GM18507 (cell line): ENCODE measurements at places on chromosomes 7 and 10.

GRCh38 chr10:62093863-62094291, 174.8 kb downstream of the RTKN2 start:
- no peak for DNase-seq

- no peak for DNase-seq
Observed at GRCh38 chr10:77306666-77307065, 330.9 kb downstream of the KCNMA1 start.

DNA sequence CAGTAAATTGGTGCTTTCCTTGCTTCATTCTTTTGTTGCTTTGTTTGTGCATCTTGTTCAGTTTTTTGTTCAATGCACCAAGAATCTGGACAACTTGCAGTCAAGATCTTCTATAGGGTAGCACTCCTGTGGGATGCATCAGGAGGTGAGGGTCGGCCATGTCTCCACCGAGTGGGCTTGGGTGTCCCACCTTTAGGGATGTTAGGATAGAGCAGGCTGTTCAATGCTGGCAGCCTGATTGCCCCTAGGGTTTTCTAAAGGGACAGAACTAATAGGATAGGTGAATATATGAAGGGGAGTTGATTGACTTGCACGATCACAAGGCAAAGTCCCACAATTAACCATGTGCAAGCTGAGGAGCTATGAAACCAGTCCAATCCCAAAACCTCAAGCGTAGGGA, 109.9 kb downstream of the GLRX3 start:
- no peak for DNase-seq

- DNase-seq = no peak
Observed at GRCh38 chr7:85823396-85824080, 636.7 kb upstream of the SEMA3D start.

DNA sequence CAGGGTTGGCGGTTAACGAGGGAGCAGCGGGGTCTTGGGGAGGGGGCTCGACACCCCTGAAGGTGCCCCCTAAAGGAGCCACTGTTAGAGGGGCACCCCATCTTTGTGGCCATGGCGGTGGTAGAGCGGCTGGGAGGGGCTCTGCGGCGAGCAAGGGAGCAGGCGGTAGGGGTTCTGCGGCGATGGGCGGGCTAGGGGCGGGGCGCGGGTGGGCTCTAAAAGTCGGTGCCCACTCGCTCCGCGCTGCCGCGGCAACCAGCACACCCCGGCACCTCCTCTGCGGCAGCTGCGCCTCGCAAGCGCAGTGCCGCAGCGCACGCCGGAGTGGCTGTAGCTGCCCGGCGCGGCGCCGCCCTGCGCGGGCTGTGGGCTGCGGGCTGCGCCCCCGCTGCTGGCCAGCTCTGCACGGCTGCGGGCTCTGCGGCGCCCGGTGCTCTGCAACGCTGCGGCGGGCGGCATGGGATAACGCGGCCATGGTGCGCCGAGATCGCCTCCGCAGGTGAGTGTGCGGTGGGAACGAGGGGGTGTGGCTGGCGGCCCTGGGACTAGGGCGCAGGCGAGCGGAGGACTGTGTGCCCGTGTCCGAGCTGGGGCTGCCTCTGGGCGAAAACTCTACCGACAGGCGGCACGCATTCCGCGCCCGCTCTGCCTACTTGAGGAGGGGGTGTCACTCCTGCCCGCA, at the start of gene MEST:
MEST (plus strand) TSS at position 245 of the 682 bp plus-strand sequence; CDS start at position 474, 229 bp downstream.
- DNase-seq = no peak

DNA sequence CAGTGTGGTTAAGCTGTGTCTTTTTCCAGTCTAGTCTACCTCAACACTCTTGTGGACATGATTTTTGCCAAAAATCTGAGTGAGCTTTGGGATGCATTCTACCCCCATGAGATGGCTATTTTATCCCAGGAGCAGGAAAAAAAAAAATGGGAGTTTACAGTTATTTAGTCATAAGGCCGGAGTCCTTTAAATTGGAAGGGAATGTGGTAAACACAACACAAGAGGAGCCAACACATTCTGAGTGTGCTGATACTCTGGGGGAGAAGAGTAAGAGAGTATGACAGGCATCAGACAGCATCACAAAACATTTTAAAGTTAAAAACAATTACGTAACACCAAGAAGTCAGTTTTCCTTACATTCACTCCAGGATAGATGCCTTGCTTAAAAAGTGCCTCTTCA, 46.1 kb downstream of the C1GALT1 start:
- no peak for DNase-seq

- DNase-seq = no peak
Observed at GRCh38 chr10:125015356-125015944, 73.5 kb downstream of the ZRANB1 start.

DNA sequence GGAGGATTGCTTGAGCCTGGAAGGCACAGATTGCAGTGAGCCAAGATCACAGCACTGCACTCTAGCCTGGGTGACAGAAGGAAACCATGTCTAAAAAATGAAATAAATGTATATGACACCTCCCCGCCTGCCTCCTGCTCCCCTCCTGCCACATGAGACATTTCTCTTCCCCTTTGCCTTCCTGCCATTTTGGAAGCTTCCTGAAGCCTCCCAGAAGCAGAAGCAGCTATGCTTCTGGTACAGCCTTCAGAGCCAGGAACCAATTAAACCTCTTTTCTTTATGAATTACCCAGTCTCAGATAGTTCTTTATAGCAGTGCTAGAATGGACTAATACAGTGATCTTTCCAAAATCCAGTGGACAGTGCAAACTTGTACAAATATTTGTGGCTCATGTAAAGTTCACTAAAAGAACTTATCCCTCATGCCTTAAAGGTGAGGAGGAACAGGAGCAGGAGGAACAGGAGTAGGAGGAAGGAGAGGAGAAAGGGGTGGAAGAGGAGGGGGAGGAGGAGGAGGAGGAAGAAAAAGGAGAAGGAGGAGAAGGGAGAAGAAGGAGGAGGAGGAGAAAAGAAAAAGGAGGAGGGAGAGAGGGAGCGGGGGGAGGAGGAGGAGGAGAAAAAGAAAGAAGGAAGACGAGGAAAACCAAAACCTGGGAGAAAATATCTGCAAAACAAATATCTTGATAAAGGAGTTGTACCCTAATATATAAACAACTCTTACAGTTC, 2.8 kb upstream of the ABI1 start:
- no peak for DNase-seq

- no peak for DNase-seq
Observed at GRCh38 chr7:66453340-66453739, 175.3 kb upstream of the KCTD7 start.

DNA sequence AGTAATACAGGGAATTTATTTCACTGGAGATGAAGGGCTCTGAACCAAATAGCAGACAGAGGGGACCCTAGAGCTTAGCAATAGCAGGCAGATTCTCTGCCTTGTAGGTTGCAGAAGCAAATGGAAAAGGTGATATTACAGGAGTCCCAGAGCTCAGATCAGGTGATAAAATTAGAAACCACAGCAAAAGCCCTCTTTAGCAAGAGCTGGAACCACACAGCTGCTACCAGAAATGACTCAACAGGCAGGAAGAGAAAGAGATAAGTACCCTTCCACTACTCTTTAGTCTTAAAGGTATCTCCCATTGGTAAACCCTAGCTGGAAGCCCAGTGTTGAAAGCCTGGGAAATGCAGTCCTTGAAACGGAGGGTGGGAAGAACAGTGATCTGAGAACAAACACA, 535.6 kb upstream of the GHITM start:
- DNase-seq = no peak

- DNase-seq = no peak
Observed at GRCh38 chr7:156897673-156898072, 4.7 kb upstream of the LMBR1 start.

- no peak for DNase-seq
Observed at GRCh38 chr7:132614428-132615318, 38.4 kb upstream of the PLXNA4 start.

DNA sequence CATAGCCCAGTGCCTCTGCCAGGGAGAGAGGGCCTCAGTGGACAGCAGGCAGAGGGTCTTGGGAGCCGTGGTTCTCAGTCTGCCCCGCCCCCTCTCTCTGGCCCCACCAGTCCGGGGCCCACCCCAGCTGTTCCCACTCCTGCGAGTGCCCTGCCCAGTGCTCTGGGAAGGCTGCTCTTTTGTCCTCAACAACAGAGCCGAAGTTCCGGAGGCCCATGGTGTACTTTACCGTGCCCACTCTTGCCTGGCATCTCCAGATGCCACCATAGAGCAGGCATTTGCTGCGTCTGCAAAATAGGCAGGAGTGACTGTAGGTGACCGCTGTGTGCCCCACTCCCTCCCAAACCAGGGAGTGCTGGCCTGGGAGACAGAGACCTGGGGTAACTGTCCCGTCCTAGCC, 29.3 kb upstream of the PCBD1 start:
- DNase-seq = no peak

DNA sequence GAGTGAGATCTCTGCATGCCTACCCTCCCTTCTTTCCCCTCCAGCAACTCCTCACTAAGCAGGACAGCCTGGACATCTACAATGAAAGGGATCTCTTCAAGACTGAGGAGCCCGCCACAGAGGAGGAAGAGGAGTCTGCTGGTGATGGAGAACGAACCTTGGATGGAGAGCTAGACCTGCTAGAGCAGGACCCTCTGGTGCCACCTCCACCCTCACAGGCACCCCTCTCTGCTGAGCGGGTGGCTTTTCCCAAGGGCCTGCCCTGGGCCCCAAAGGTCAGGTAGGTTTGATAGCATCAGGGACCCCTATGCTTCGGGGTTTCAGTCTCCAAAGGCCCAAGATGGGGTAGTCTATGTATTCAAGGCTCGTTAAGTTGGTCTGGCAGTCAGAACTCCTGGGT, 23.9 kb downstream of the STRIP2 start:
- no peak for DNase-seq

DNA sequence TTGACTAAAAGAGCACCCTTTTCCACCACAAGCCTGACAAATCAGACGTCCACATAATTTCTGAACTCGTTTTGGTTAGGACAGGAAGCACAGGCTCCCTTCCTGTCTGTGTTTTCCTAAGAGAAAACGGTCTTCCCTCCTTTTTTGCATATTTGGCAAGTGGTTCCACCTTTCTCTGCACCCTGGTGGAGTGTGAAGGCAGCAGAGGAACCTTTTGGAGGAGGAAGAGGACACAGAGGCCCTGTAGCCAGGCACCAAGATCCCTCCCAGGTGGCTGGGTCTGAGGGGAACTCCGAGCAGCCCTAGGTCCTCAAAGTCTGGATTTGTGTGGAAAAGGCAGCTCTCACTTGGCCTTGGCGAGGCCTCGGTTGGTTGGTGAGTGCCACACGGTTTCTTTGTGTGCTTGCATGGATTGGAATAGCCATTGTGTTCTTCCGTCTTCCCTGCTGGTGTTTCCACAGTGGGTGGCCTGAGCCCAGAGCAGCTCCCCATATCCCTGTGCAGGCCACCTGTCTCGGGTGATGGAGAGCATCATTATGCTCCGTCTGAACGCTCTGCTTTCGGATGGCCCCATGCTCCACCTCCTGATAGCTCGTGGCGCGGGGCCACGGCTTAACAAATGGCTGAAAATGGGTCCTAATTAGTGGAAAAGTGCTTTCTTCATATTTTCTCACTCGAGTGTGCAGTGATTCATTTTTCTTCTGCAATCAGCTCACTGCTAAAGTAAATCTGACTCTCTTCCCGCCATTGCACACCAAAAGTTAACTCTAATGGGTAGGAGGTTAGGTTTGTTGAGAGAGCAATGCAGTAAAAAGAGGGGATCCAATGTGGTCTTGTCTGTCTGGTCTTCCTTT, 4.2 kb downstream of the IKZF1 start:
- no peak for DNase-seq

GRCh38 chr10:77011874-77012811, 625.5 kb downstream of the KCNMA1 start:
- DNase-seq = no peak

DNA sequence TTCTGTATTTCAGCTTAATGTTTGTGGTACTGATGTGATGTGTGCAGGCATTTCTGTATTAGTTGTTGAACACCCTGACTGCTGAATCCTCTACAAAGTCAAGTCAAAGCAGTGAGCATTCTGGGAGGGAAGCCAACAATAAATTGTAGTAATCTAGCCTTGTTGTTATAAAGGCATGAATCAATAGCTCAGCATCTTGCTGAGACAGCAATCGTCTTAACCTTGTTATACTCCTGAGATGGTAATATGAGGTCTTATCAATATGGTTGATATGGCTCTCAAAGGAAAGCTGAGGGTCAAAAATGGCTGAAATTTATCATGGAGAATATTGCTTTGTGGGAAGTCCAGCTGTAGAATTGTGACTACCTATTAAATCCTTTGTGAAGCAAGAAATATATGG, 299.4 kb downstream of the DNAJB9 start:
- no peak for DNase-seq
